ENCODE measurements at places on chromosomes 12 and 14.

DNA sequence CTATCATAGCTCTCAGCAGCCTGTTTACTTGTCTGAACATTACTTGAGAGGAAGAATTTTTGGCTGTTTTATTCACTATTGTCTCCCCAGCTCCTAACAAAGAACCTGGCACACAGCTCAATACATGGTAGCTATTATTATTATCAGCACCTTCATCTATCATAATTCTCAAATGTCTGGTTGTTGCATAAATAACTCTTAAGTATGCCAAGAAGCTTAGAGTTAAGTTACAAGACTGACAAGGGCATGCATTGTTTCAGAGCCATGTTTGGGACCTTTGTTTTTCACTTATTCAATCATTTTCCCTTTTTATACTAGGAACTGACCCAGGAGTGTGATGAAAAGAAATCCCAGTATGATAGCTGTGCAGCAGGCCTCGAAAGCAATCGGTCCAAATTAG is 77.5 kb upstream of the ATP2A2 start:
- no peak for DNase-seq

GRCh38 chr14:69755784-69756183 is 11.2 kb upstream of the SRSF5 start:
- no peak for DNase-seq

GRCh38 chr12:38155526-38156496 is 160.8 kb upstream of the ALG10B start:
- no peak for DNase-seq

DNA sequence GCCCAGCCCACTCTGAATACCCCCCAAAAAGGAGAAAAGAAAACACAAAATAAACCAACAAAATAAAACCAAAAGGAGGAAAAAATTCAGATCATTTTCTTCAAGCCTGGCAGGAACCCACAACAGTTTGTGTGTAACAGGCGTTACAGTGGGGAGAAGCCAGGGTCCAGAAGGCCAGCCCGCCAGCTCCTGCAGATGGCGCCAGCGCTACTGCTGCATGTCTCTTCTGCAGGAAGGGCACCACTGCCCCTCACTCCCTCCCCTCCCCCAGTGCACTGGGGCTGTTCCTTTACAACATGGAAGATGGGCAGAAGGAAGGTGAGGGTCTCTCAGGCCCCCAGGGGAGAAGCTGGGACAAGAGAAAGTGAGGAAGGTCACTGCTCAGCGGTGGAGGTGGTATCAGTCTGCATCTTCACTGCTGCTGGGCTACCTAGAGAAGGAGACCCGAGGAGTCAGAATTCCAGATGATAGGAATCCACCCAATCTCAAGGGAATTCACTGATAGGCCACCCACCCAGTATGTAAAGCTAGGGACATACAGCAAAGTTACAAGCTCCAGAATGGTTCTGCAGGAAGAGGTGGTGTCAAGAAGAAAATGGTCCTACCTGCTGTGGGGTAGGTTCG is 2.3 kb upstream of the NOP2 start:
- DNase-seq, result peak; percentile 32

DNA sequence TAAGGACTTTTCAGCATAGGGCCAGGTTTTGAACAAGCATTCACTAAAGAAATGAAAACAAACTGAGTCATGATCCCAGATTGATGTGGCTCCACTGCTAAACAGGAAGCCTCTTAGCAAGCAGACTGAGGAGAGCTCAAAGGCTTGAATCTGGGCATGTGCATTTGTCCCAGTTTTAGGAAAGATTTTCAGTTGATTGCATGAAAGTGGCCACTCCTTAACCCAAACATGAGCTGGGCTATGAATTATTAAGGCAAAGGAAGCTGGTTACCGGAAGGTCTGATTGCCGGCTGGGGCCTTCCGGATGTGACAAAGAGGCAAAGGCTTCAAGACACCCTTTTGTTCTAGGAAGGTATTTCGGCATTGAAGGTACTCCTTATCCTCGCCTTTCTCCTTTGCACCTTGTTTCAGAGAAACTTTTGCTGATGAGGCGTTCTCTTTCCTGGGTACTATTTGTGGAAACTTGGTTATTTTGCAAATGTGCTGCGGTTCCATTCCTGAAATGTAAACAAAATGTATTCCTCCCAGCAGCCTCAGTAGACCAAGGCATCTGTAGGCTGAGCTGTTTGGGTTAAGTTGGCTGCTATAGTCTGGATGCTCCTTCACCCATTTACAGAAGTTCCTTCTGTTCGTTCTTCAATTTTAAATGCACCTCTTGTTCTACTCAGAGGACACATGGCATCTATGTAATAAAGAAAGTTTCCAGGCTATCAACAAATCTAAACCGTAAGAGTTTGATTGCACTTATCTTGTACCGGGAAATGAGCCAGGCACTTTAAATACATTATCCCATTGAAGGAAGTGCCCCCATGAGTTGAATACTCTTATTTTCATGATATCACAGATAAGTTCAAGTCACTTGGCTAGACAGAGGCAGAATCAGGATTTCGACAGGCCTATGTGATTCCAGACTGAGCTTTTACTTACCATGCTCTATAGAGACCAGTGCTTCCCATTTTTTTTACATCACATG is 115.6 kb upstream of the METAP2 start:
- DNase-seq, result no peak

DNA sequence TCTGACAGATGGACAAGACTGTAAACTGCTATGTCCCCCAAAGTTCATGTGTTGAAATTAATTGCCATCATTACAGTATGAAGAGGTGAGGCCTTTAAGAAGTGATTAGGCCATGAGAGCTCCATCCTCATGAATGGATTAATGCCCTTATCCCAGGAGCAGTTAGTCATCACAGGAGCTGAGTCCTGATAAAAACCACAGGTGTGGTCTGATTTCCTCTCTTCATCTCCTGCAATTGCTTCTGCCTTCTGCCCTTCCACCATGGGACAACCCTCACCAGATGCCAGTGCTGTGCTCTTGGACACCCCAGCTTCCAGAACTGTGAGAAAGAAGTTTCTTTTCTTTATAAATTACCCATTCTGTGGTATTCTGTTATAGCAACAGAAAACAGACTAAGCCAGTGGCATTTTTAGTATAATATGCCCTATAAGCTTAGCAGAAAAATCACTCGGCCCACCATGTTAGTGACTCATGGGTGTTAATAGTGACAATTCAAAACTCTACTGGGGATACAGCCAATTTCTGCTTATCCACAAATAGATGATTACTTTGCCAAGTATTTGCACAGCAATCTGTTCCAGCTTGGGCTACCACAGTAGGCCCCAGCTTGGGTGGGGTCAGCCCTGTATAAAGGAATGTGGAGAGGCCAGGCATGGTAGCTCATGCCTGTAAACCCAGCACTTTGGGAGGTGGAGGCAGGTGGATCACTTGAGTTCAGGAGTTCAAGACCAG is 129.0 kb upstream of the BCL2L14 start:
- no peak for DNase-seq

- DNase-seq, result no peak
These were observed 3.6 kb downstream of the OTUB2 start for GRCh38 chr14:94029671-94030203.

DNA sequence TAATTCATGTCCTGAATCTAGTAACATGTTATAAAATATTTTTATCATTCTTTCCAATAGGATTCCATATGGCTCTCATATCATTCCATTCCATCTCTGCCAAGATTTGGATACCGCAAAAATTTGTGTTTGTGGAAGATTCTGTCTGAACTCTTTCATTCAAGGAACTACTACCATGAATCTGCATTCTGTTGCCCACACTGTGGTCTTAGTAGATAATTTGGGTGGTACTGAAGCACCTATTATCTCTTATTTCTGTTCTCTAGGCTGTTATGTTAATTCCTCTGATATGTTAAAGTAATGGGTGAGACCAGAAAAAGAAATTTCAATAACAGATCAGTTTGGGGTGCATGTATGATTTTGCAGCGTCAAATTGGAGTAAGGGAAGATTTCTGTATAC is 6.2 kb downstream of the RPL36AL start:
- no peak for DNase-seq

DNA sequence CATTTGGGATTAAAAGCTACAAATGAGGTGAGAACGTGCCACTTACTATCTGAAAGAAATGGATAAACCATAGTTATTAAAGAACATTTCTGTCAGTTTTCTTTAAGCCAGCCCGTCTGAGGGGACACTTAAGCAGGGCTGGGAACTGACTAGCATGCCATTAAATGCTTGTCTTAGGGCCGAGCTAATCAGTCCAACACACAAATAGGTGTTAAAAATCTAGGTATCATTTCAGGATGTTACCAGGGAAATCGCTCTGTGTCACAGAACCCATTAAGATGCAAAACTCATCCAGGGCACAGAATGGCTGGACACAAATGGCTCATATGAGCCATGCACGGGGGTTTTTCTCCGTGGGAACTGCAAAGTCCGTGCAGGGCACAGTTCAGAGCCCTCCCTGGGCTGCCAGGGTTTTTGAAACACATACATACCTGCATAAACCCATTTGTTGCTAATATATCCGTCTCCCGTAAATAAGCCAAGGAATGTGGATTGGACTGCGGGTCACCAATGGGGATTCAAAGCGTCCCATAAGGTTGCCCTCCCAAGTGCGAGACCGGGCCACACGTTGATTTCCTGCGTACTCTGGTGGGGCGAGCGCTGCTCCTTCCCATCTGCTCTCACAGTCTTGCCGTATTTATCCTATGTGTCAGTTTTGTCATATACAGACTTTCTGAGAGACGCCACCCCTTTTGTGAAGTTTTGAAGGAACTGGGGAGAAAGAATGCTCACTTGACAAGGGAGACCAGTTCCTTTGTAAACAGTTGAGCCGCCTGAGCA is 5.4 kb upstream of the GSC start:
- DNase-seq, result no peak

DNA sequence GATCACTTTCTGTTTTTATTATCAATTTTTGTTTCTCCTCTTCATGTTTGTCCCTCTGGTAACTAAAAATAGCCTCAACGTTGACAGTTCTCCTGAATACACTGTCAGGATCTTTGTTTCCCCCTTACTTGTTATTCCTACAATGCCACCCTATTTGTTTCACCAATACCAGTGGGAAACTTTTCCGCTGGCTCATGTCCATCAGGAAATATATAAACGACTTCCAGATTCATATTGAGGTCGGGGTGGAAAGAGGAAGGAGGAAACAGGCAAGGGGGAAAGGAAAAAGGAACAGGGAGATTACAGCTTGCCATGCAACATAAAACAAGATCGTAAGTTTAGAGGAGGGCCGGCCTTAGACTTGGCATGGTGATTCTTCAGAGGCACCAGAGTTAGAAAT is 61.7 kb downstream of the BTBD7 start:
- DNase-seq, result no peak

DNA sequence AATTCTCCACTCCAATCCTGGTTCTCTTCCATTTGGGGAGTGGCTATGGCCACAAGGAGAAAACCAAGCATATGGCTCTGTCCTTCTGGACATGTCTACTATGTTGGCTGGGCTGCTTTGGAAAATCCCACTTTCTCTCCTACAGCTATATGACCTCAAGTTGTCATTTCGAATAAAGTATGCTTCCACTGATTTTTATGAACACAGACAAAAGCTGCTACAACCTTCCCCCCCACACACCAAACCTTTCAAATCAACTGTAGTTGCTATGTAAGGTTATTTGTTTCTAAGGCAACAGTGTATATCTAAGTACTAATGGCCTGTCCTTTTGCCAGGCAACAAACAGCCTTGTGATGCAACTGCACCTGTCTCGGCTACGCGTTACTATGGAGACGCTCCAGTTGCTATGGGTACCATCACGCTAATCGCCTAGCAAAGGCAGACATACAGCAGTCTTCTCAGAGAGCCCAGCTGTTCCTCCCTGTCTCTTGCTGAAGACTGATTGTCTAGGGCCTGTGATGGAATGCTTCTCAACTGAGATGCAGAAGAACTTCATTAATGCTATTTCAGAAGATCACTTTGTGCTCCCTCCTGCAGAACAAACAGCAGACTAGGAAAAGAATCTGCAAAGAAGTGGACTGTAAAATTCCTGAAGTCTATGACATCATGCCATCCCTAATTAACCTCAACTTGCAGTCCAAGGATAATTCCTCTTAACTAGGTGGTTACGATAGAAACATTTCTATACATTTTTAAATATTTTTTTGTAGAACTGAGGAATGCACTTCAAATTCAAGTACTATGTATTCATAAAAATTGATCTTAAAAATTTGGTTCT is 67.6 kb downstream of the FOXN3 start:
- no peak for DNase-seq

DNA sequence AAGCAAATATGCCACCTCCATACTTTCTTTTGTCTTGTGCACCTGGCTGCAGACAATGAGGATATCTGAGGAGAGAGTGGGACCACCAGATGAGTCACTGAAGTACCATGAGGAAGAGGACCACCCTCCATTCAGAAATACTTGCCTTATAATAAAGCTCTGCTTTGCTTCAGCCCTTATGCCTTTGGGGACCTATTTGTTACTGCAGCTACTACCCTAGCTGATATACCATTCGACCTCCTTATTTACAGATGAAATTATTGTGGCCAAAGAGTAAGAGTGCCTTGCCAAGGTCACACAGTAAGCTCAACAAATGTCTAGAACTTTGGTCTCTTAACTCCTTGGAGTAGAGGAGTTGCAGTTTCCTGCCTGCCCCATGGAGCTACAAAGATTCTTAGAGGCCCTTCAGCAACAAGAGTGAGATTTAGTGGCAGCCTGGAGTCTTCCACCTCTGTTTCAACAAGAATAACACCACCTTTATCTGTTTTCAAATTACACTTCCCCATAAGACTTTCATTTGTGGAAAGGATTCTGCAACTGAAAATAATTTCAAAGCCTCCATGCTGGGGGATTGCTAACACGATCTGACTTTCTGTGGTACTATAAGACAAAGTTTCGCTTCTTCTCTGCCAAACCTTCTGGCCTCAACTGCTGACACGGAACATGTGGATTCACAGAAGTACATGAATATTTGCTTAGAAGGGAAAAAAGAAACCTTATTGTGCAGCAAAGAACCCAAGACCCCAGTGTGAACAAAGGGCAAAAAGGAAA is 3.6 kb downstream of the CMKLR1 start:
- no peak for DNase-seq

GRCh38 chr12:9831720-9832119 is 4.4 kb downstream of the KLRF1 start:
- DNase-seq, result no peak

DNA sequence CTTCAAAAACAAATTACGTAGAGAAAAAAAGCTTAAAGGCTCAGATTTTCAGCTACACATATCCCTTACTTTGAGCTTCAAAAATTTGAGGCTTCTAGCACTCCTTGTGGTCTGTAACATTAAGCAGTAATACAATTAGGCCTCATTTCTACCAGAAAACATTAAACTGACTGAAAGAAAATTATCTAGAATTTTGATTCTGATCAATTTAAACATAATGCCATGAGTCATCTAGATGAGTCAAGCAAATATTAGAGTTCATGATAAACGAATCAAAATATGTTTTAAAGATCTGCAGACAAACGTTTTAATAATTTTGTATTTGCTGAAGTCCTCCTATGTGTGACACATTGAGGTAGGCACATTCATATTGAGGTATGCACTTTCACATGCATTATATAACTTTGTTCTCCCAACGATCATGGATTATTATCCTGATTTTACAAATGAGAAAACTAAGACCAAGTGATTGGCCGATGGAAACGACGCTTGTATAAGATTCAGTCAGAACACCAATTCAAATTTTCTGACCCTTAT is 4.3 kb downstream of the OSBPL8 start:
- no peak for DNase-seq

All from stimulated activated CD4-positive, alpha-beta T cell treated with anti-CD3 and anti-CD28 coated beads, Interleukin-1b, Interleukin-23, amount 100 ng/mL, for 4 hours (primary cell).